ENCODE measurements at places on chromosomes 6 and 20. TPM values are rescaled to one million over a fixed set of nuclear protein-coding genes. Genes with fewer than 3 reads are reported as not detected.

GRCh38 chr6:79394690-79395089 is 142.5 kb downstream of the LCA5 start:
- no peak for DNase-seq
- H3K4me3 ChIP-seq = no peak overlapping the region
- no peak overlapping the region for H3K27ac ChIP-seq
- no peaks in the 10 kb centered on the region for H3K36me3 ChIP-seq
- no peaks in the 10 kb centered on the region for H3K27me3 ChIP-seq

DNA sequence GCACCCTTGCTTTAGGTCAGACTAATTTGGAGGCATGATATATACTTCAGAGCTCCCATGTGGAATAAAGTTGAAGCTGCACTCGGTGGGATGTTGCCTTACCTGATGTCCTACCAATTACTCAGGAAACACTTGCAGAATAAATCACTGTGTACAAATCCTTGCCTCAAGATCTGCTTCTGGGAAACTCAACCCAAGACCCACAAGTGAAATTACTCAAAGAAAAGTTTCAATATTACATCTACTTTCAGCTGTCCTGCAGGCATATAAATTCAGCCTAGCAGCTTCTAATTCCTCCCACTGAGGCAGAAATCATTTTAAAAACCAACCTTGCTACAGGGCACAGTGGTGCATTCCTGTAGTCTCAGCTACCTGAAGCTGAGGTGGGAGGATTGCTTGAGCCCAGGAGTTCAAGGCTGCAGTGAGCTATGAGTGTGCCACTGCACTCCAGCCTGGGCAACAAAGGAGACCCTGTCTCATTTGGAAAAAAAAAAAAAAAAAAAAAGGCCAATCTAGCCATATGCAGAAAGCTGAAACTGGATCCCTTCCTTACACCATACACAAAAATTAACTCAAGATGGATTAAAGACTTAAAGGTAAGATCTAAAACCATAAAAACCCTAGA is 20.7 kb upstream of the DCDC2 start:
- no peak for DNase-seq
- H3K36me3 ChIP-seq = no peaks in the 10 kb centered on the region

The PHACTR3 gene
- 1.4 TPM for polyA plus RNA-seq

DNA sequence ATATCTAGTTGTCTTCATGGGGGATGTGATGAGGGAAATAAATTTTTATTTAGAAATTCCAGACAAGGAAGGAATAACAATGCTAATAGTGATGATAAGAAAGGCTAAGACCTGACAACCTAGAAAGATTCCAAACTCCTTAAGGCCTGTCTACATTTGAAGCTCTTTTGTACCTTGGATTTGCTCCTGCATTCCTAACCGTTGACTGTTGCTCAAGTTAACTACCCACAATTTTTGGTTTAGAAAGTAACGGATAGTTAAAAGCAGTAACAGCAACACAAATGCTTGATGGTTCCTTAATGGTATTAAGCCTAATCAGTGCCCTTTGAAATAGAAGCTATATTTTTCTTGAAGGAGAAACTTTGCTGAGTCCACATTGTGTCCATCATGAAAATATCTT is 52.9 kb downstream of the TRMT11 start:
- H3K27me3 ChIP-seq = no peaks in the 10 kb centered on the region
- no peaks in the 10 kb centered on the region for H3K36me3 ChIP-seq
- H3K27ac ChIP-seq = no peak overlapping the region

GRCh38 chr20:18314786-18315406 is 26.6 kb downstream of the ZNF133 start:
- DNase-seq = peak; percentile 96
- peak overlapping the region; percentile 50 for H3K4me3 ChIP-seq
- peak overlapping the region; percentile 93 for H3K27ac ChIP-seq
- H3K4me1 ChIP-seq = peaks cover 47% of the 10 kb centered on the region
- no peaks in the 10 kb centered on the region for H3K27me3 ChIP-seq

- H3K27ac ChIP-seq = no peak overlapping the region
- H3K27me3 ChIP-seq = no peaks in the 10 kb centered on the region
- DNase-seq = no peak
- no peak overlapping the region for H3K4me3 ChIP-seq
- H3K36me3 ChIP-seq = no peaks in the 10 kb centered on the region
These were observed 49.0 kb downstream of the PPP1R14C start for GRCh38 chr6:150191809-150192208.

The ISM1 gene
- 2.2 TPM for polyA plus RNA-seq

The PRDM13 gene
- polyA plus RNA-seq = not detected

DNA sequence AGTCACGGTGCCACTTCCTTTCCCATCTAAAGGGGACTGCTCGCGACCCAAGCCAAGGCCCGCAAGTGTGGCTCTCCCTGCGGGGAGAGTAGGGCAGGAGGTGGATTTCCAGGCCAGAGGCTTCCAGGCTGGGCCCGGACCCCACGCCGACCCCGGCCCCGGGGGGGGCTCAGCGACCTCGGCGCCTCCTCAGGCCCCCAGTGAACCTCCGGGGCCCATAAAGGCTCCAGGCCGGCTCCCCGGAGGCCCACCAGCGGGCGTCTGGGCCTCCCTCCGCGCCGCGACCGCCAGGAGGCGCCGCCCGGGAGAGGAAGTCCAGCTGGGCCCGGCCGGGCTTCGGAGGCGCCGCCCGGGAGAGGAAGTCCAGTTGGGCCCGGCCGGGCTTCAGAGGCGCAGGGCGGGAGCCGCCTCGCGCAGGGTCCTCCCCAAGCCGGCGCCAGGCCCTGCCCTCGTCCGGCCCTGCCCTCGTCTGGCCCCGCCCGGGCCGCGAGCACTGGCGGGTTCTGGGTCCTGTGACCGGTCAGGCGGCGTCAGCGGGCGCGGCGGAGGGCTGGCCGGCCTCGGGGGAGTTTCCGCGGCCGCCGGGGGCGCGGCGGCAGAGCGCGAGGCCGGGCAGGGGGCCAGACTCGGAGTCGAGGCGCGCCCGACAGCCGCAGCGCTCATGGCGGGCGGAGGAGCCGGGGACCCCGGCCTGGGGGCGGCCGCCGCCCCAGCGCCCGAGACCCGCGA is at the start of gene RAB32:
Gene RAB32 (plus strand): TSS at position 623 of the 729 bp plus-strand sequence. CDS start 39 bp downstream, at position 662.
- peaks cover 21% of the 10 kb centered on the region for H3K4me1 ChIP-seq
- H3K4me3 ChIP-seq = peak within 1 kb of the TSS; percentile 89
- H3K36me3 ChIP-seq = no peaks in the 10 kb centered on the region
- DNase-seq = no peak
- no peaks in the 10 kb centered on the region for H3K27me3 ChIP-seq

GRCh38 chr6:168469521-168469920 is 28.5 kb downstream of the SMOC2 start:
- no peaks in the 10 kb centered on the region for H3K36me3 ChIP-seq
- no peak overlapping the region for H3K27ac ChIP-seq
- no peak overlapping the region for H3K4me3 ChIP-seq
- DNase-seq = no peak
- no peaks in the 10 kb centered on the region for H3K27me3 ChIP-seq
- no peaks in the 10 kb centered on the region for H3K4me1 ChIP-seq

The MYLK4 gene
- 0.22 TPM for polyA plus RNA-seq

- H3K4me1 ChIP-seq = no peaks in the 10 kb centered on the region
- no peaks in the 10 kb centered on the region for H3K36me3 ChIP-seq
- no peak overlapping the region for H3K27ac ChIP-seq
- H3K4me3 ChIP-seq = no peak overlapping the region
- no peaks in the 10 kb centered on the region for H3K27me3 ChIP-seq
These were observed 349.9 kb downstream of the ARHGAP18 start for GRCh38 chr6:129359811-129360681.

The SMIM8 gene
- polyA plus RNA-seq = 2.1 TPM

DNA sequence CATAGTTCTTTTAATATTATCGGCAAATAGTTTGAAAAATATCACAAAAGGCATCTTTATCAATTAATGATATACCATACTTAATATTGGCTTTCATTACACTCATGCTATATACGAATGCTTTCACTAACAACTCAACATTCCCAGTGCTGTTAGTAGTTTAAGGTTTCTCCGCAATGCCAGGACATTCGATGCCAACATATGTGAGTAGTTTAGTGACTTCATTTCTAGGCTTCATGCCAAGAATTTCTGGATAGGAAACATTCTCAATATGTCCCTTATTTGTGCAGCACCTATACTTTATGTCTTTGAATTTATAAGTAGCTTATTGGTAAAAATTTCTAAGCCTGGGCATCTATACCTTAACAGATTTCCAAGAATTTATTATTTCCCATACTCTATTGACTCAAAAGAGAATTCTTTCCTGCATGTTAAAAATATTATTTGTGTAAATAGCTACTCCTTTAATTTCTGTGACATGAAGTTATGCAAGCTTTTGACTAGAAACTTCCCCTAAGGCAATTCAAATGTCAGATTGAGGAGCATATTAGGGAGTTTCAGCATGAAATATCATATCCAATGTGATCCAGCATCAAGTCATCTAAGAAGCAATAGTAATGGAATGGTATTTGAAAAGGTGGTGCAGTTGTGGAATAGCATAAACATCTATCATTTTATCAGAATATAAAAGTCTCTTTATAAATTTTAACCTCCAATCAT is 236.0 kb upstream of the STXBP5 start:
- H3K36me3 ChIP-seq = no peaks in the 10 kb centered on the region
- H3K4me3 ChIP-seq = no peak overlapping the region
- no peak overlapping the region for H3K27ac ChIP-seq
- peak; percentile 26 for DNase-seq

DNA sequence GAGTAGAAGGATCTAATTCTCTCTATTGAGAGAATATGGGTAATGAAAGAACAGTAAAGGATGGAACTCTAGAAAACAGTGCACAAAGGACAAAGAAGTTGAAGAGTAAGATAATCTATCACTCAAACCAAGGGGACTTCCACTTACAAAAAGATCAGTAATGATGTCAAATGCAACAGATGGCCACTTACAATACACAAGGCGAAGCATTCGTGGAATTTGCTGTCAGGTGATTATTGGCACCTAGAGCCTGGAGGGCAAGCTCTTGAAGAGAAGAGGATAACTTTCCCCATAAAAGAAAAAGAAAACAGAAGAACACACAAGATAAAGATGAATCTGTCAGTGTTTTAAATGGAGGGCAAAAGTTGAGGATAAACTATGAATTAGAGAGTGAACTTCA is 256.0 kb upstream of the TCF21 start:
- no peak overlapping the region for H3K27ac ChIP-seq
- H3K4me1 ChIP-seq = no peaks in the 10 kb centered on the region
- DNase-seq = no peak
- no peaks in the 10 kb centered on the region for H3K27me3 ChIP-seq
- no peak overlapping the region for H3K4me3 ChIP-seq
- H3K36me3 ChIP-seq = no peaks in the 10 kb centered on the region

The RALY gene
- 107 TPM for polyA plus RNA-seq

DNA sequence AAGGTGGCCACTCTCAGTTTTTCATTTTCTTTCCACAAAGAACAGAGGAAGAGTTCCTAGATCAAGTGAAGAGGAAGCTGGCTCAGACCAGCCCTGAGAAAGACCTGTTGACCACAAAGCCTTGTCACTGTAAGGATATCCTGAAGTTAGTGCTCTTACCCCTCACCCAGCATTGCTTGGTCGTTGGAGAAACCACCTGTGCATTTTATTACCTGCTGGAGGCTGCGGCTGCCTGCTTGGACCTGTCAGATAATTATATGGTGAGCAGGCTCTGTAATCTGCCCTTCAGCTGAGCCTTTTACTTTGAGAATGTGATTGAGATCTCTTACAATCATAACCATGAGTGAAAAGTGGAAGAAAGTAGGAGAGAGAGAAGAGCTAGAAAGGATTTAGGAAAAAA is 21.9 kb downstream of the TREML1 start:
- no peaks in the 10 kb centered on the region for H3K27me3 ChIP-seq
- no peak for DNase-seq
- H3K36me3 ChIP-seq = no peaks in the 10 kb centered on the region
- H3K27ac ChIP-seq = no peak overlapping the region

GRCh38 chr6:89818977-89819335 is 638 bp downstream of the MDN1 start:
- H3K27me3 ChIP-seq = no peaks in the 10 kb centered on the region
- DNase-seq = no peak
- no peaks in the 10 kb centered on the region for H3K36me3 ChIP-seq
- H3K4me3 ChIP-seq = peak overlapping the region; percentile 70

DNA sequence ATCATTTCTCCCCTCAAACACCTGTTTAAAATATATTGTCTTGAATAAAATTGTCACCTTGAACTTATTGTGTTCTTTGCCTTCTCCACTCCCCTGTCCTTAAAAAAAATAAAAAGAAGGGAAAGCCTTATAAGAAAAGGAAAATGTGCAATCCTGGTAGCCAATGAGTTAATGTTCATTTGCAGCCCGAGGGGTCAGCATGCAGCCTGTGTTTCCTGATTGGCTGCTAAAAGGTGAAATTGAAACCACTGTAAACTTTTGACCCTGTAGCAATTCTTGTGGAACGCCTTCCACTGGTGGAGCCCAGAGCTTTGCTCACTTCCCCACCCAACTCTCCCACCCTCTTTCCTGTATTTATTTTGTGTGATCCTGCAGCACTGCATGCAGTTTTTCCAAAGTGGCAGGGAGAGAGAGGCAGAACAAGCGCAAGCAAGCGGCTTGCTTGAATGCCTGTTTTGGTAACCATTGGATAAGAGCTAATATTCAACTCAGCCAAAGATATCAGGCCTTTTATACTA is 74.9 kb downstream of the NCOA3 start:
- H3K4me3 ChIP-seq = peak overlapping the region; percentile 15
- peaks cover 16% of the 10 kb centered on the region for H3K4me1 ChIP-seq
- H3K27me3 ChIP-seq = no peaks in the 10 kb centered on the region
- H3K27ac ChIP-seq = no peak overlapping the region
- H3K36me3 ChIP-seq = no peaks in the 10 kb centered on the region

The HIVEP2 gene
- 6.5 TPM for polyA plus RNA-seq

Data from keratinocyte (primary cell).